ENCODE measurements at places on chromosomes 5 and 9.

GRCh38 chr5:133317558-133317957 lies 265.7 kb downstream of the HSPA4 start:
- no peak for DNase-seq

DNA sequence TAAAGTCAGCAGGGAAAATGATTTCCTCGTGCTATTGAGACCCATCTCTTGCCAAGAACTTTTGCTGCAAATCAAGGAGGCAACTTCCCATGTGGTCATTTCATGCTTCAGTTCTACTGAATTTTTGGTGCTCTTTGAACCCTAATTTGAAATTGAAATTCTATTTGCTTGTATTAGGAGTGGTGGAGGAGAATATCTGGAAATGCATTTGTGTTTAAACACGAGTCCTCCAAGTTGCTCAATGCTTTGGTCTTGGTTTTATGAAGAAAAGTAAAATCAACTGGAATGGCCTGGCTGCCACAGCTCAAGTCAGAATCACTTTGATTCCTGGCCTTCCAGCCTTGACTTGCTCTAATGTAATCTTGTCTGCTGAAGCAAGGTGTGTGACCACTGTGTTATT lies 613.2 kb downstream of the TLE1 start:
- no peak for DNase-seq

DNA sequence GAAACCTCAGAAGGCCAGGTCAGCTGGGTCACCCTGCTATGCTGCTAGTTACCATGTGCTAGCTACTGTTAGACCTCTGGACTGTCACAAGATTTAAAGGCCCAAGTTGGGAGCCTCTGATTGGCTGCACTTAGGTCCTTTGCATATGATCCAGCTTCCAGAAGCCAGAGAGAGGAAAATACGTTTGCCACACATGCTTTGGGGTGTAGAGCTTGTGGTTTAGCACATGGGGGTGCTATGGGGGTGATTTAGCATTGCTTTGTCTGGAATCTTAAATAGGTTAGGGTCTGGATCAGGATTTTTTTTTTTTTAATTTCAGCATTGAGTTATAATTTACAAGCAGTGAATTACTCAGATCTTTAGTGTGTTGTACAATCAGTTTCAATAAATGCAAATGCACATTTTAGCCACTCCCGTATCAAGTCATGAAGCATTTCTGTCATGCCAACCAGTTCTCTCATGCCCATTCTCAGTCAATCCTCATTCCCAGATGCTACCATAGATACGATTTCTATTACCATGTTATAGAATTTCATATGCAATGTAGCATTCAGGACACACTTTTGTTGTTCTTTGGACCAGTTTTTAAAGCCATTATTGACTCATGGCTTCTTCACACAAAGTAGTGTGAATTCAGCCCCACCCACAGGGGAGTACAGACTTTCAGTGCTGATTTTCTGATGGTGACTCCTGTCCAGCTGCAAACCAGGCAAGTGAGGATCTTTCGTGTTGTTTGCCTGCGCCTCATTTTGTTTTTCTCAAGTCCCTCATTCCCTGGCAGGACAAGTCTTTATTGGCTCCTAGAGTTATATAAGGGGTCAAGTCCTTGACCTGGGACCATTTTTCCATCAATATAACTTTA lies 250.4 kb downstream of the LRRC70 start:
- DNase-seq: no peak

GRCh38 chr5:170166101-170166500 lies 60.4 kb downstream of the FOXI1 start:
- no peak for DNase-seq

GRCh38 chr5:159402311-159402710 lies 72.0 kb upstream of the IL12B start:
- DNase-seq: no peak

- DNase-seq: no peak
These were observed 11.9 kb downstream of the VAV2 start for GRCh38 chr9:133979921-133980863.

- no peak for DNase-seq
These were observed 1992.3 kb downstream of the MAT2B start for GRCh38 chr5:165497707-165498106.

- DNase-seq: peak; percentile 78
These were observed 51.7 kb downstream of the ZNF474 start for GRCh38 chr5:122180863-122181548.

DNA sequence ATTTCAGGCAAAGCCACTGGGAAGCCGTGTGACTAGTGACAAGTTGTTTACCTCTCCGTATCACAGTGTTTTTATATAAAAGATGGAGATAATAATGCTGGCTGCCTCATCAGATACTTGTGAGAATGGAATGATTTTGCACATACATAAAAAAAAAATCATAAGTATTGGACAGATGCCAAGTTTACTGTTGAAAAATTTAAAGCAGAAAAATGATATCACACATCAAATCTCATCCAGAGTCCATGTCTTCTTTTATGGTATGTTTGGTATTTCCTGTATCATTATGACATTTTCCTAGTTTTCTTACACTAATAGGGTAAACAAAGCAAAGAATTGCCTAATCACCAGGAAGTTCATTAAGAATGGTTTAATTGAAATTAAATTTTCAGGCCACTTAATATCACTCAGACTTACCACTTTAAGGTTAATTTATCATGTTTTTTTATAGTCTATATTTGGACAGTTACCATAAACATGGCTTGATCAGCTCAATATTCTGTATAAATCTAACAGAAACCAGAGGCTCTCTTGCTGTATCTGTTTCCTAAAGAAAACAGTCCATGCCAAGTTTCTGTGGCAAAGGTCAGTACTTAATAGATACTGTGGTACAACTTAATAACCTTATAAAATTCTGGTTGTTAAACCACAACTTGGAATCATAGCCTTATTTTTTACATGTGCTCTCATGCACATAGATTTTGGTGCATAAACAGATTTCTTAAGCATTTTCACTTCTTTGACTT lies 656.5 kb upstream of the RIOK2 start:
- peak; percentile 21 for DNase-seq

- DNase-seq: peak; percentile 61
These were observed 131.0 kb downstream of the ADAMTS16 start for GRCh38 chr5:5270958-5271785.

DNA sequence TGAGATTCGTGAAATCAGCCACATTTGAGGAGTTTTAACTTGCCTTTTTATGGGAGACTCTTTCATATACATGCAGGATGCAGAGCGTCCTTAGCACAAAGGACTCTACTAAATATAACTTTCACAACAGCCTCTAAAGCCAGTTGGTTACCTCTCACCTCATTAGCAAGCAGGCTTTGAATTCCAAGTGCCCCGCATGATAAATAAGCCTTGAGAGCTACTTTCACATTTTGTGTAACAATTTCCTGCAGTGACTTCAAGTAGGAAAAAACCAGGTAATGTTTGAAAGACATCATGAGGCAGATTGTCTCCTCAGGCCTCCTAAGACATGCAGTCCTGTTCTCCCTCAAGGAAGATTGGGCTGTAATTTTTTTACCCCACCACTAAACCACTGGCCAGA lies 50.5 kb downstream of the RALGPS1 start:
- no peak for DNase-seq

GRCh38 chr9:125268394-125269013 lies 6.9 kb downstream of the GAPVD1 start:
- DNase-seq: no peak

DNA sequence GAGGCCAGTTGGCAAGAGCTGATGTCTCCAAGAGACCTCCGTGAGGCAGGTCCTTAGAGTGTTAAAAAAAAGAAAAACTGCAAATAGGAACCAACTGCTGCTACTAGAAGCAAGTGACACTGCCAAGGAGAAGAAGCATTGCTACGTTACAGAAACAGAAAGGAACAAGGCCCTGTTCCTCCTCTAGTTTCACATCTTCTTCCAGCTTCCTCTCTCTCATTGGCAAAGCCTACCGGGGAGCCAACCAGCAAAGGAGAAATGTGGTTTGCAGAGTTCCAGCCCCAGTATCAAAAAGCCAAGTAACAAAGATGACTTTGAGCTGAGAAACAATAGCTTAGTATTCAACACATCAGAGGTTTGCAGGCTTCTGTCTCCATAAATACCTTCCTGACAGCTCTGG lies 145.9 kb downstream of the PRELID2 start:
- DNase-seq: no peak

DNA sequence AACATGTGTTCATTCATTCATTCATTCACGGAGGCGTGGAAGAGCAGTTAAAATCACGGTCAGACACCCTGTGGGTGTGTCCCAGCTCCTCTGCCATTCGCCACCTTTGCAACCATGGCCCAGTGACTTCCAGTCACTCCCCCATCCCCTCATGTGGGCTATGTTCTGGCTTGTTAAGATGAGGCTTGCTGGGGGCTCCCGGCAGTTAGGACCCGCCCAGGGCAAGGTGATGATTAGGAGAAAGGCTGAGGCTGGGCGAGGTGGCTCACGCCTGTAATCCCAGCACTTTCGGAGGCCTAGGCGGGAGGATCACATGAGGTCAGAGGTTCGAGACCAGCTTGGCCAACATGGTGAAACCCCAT lies 24.9 kb upstream of the PTGES start:
- DNase-seq: no peak

DNA sequence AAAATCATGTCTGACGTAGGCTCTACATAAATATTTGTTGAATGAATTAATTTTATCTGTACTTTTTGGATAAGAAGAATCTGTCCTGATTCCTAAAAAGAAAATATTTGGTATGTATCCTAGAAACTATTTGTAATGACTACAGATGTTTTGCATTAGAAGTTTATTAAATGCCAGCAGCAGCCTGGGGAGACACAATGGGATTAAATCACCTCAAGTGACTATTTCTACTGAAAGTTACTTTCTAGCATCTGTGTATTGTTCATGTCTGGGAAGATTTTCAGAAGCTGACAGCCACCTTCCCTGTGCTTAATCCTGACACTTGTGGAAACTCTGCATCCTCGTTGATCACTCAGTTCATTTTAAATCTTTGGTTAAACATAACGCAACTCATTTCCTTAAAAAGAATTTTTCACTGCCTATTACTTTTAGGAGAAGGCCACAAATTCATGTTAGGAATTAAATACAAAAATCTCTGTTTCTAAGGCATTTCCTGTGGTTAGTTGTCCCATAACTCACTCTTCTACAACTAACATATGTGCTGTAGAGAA lies 209.3 kb upstream of the PPP1R2B start:
- DNase-seq: peak; percentile 88

- DNase-seq: no peak
These were observed 3.2 kb downstream of the BTF3 start for GRCh38 chr5:73501406-73501805.

- no peak for DNase-seq
These were observed 35.4 kb upstream of the RNF130 start for GRCh38 chr5:180107005-180107404.

GRCh38 chr9:93949073-93949693 lies 6.0 kb downstream of the BARX1 start:
- no peak for DNase-seq

DNA sequence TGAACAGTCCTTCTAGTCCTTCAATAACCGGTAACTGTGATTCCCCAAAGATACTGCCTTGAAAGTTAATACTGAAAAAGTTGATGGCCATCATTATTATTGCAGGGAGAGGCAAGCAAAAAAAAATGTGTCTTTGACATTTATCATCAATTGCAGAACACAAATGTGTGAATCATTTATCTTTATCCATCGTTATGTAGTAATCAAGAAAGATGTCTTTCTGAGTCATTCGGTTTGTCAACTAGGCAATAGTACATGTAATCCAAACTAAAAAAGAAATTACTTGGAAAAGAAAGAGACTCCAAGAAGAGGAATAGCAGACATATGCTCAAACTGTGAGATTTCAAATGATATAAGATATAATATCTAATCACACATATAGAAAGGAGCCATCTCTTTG lies 473.0 kb downstream of the CETN3 start:
- DNase-seq: no peak

DNA sequence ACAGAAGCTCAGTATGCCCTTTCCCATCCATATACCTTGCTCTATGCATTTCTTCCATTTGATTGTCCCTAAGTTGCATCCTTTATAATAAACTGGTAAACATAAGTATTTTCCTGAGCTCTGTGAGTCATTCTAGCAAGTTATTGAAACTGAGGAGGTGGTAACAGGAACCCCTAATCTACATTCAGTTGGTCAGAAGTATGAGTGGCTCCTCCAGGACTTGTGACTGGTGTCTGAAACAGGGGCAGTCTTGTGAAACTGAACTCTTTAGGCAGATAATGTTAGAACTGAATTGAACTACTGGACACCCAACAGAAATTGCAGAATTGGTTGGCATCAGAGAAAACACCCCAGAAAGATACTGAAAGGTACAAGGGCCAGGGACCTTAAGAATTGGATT lies 133.1 kb upstream of the POU5F2 start:
- DNase-seq: no peak

- DNase-seq: no peak
These were observed 16.0 kb downstream of the CEMIP2 start for GRCh38 chr9:71752352-71752751.

DNA sequence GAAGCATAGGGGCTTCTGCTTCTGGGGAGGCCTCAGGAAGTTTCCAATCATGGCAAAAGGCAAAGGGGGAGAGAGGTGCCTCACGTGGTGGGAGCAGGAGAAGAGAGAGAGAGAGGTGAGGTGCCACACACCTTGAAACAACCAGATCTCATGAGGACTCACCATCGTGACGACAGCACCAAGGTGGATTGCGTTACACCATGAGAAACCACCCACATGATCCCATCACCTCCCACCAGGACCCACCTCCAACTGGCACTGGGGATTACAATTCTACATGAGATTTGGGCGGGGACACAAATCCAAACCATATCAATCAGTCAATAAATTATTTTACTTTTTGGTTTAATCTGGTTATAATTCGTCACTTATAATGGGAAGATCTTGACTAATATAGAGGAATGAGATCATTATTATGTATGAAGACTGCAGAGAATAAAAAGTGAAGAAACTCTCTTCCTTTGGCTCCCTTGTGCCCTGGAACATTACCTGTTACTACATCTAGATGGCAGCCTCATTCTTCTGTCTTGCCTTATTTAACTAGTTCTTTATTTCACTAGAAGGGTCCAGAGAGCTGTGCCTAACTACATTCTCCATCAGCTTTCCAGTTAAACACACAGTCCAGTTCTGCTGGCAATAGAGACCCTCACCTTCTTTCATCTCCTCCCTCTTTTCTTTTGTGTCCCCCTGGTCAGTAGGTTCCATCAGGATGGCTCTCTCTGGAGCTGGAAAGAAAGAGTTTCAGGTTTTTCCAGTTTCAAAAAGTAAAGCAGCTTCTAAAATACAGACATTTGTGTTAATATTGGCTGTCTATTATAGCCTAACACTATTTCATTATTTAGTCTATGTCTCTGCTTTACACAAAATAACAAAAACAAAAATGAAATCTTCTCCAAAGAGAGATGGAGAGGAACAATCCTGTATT lies 21.7 kb upstream of the SPINK7 start:
- no peak for DNase-seq

DNA sequence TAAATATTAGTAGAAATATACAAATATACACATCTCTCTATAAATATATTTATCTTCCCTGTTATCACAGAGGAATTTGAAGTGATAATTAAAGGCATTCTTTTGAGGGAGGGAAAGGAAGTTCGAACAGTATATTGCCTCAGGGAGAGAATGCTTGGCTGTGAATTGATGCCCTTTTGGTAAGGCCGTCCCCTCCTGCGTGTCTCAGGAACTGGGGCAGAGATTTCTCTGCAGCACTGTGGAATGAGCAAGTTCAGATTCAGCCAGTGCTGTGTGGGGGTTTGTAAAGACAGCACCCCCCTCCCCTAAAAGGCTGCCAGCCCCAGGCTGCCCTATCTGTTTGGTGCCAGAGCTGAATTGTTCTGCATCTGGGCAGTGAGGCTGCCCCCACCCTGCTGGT lies 42.0 kb downstream of the UBE2QL1 start:
- no peak for DNase-seq
